ENCODE measurements at places on chromosomes 1 and 21.
A peak's percentile ranks its signal among the peaks of the same experiment; 100 is the strongest.

DNA sequence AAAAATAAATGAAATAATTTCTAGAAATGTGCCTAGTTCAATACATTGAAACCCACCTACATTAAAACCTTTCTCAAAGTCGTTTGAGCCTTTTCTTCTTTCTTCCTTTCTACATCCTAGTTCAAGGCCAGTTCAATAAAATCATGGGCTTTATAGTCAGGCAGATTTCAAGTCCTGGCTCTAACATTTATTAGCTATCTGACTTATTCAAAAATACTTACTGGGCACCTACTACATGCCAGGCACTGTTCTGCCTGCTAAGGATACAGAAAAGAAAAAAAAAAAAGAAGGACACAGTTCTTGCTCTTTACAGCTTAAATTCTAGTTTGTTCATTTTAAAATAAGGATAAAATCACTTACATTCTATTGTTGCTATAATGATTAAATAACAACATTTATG is 134.2 kb upstream of the FGGY start:
- no peak for DNase-seq

GRCh38 chr1:232690285-232690935 is 60.5 kb upstream of the SIPA1L2 start:
- DNase-seq: no peak

GRCh38 chr1:4214826-4215225 is 314.8 kb upstream of the C1orf174 start:
- no peak for DNase-seq

DNA sequence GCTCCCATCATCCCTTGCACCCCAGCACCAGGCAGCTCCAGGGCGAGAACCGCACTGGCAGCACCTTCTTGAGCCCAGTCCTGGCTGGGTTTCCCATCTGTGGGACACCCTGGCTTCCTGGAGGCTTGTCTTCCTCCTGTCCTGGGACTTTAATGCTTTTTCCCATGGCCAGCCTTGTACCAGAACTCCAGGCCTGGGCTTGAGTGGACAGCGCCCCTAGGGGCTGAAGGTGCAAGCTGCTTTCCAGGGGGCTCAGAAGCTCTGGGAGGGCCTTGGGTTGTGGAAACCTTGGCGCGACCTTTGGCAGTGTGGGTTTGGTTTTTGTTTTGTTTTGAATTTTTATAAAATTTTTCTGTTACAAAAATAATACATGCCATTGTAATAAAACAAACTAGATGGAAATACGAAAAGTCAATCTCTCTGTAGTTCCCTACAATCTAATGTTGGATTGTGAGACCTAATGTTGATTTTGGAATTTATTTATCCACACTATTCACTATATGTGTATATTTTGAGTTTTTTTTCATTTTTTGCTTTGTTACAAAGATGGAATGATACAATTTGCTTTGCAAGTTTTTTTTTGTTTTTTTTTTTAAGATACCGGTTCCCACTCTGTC is 33.8 kb upstream of the RPL11 start:
- DNase-seq: peak; percentile 69

DNA sequence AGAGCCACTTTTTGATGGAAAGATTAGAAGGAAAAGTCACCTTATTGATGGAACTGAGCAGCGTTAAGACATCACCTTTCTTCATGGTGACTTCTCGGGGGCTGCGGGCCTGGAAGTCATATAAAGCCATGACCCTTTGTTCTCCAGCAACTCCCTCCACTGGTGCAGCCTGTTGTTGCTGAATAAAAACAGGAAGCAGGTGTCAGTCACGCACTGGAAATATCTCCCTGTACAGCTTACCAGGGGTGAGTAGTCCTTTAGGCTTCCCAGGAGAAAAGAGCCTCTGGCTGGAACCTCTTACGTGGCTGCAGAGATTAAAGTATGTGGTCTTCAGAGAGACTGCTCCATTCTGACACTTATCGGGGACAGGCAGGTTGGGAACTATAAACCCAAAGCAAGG is 31.9 kb downstream of the SPTA1 start:
- no peak for DNase-seq

DNA sequence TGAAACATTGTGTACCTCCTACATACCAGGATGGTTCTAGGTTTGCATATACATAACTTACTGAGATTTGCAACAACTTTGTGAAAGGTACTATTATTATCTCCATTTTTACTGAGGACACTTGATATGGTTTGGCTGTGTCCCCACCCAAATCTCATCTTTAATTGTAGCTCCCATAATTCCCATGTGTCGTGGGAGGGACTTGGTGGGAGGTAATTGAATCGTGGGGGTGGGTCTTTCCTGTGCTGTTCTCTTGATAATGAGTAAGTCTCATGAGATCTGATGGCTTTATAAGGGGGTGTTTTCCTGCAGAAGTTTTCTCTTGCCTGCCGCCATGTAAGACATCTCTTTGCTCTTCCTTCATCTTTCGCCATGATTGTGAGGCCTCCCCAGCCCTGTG is 40.1 kb downstream of the IGSF21 start:
- DNase-seq: no peak

- DNase-seq: no peak
Measured at GRCh38 chr1:205525495-205526285, 21.2 kb downstream of the CDK18 start.

DNA sequence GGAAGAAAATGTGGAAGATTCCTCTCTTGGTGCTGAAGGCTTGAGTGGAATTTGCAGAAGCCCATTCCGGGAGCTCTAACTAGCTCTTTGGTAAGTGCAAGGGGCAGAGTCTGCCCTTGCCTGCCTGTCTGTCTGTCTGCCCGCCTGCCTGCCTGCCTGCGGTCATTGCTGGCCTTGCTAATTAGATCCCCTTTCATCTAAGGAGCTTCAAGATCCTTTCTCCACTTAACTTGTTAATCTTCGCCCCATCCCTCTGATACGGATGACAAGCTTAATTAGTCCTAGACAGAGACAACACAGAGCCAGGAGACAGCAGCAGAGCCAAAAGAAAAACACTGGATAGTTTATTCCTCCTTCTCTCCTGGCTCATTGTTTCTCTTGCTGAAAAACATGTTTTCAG is 80.2 kb upstream of the GADD45A start:
- DNase-seq: no peak

- DNase-seq: no peak
Measured at GRCh38 chr1:201456499-201457309, 12.3 kb downstream of the PHLDA3 start.

- DNase-seq: no peak
Measured at GRCh38 chr1:20167126-20167525, 18.8 kb upstream of the UBXN10 start.

- no peak for DNase-seq
Measured at GRCh38 chr1:36573445-36573844, 90.7 kb upstream of the CSF3R start.

GRCh38 chr1:2474933-2475371 is 1.1 kb upstream of the PLCH2 start:
- no peak for DNase-seq

- DNase-seq: no peak
Measured at GRCh38 chr1:37047542-37047941, 13.2 kb upstream of the GRIK3 start.

DNA sequence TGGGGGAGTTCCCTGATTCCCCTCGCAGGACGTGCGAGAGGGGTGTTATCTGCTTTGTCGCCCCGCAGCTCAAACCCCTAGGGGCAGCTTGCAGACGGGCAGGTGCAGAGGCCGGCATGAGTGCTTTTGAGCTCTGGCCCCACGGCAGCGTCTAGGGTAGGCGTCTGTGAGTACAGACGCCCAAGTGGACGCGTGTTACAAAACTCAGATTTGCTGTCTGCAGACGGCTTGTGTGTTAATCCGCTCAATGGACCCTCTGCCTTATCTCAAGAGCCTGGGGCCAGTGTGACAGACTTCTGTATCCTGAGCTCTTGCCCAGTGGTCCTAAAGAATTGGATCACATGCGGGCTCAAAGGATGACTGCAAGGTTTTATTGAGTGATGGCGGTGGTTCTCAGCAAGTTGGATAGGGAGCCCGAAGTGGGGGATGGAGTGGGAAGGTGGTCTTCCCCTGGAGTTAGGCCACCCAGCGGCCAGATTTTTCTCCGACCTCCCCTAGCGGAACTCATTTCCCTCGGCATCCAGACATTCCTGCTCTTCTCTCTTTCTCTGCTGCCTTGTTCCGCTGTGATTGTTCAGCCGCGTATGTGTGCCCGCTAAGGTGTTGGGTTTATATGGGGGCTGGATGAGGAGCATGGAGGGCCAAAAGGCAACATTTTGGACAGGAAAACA is 9.4 kb downstream of the CFHR4 start:
- no peak for DNase-seq

GRCh38 chr1:46605232-46605631 is 1.2 kb upstream of the MKNK1 start:
- no peak for DNase-seq

DNA sequence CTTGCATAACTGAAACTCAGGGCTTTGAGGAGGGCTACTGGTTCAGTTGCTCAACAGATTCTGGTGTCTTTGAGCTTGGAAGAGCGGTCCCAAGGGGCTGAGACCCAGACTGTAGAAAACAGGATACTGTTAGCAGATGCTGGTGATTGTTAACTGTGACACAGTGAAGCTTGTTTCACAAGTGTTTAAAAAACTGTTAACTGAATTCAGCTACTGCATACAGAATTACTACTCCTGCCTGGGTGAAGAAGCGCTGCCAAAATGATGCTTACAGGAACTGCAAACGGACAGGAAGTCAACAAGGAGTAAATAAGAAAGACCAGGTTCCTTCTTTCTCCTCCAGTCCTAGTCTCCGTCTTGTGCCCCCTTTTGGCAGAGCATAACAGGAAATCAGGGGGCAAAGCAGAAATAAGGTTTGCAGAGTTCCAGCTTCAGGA is 195.3 kb upstream of the USP25 start:
- DNase-seq: no peak

- DNase-seq: no peak
Measured at GRCh38 chr1:67347688-67348472, 40.2 kb downstream of the IL12RB2 start.

DNA sequence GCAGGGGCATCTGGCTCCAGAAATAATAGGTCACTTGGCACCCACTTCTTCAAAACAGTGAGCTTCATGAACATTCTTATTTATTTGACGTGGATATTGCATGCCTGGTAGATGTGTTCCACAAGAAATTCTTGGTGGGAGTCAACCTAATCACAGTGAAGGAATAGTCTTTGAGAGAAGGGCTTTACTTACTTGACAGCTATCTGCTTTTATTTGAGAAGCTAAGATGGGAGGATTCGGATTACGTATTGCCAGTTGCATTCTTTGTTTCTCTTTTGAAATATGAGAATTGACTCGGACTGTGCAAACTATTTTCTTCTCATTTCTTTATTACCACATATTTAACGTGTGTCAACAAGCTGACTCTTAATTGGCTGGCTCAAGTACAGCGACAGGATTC is 117.2 kb downstream of the FASLG start:
- no peak for DNase-seq

DNA sequence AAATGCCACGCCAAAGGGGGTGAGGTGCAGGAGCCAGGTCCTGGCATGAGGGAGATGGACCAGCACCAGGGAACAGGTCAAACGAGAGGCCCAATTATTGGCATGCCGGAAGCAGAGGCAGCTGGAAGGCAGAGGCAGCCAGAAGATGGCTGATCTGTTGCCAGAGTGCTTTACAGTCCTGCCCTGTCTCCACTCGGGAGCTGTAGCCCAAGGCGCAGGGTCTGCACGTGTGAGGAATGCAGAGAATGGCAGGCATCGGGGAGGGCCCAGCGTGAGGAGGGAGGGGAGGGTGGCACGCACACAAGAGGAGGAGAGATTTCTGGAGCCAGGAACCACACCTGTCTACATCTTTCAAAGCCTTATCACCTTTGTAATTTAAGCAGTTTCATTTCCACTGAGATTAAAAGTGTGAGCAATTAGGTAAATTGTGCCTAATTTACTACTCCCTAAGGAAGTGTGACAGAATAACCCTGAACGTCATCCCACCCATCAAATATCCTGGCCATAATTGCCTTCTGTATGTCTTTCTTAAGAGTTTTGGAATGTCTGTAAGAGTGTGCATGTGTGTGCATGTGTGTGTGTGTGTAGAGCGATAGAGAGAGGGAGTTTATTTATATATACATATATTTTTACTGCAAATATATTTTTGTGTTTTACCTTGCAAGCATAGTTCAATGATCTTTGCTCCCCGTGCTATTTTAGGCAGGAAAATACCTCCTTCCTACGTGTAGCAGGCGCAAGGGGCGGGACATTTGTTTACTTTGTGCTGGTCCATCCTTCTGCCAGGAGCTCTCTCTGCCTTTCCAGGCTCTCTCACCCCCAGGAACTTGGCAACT is 125.5 kb upstream of the SERBP1 start:
- DNase-seq: no peak

GRCh38 chr1:93716941-93717368 is 35.3 kb upstream of the BCAR3 start:
- no peak for DNase-seq

DNA sequence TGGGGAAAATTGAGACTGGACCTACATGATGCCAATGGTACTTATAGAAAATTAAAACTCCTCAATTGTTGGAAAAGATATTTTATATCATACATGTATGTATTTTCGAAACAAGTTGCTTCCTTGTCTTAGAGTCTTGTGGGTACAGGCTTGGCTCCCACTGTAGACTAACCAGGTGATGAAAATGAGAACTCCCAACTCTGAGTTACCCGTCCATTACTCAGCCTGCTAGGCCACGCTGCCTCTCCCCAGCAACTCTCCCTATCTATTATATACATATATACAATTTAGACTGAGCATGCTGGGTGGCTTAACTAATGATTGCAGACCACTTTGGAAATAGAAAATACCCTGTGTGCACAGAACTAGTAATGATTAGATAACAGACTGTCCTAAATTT is 628.7 kb downstream of the LMO4 start:
- DNase-seq: no peak

GRCh38 chr1:162383516-162383915 is 2.0 kb downstream of the C1orf226 start:
- no peak for DNase-seq

DNA sequence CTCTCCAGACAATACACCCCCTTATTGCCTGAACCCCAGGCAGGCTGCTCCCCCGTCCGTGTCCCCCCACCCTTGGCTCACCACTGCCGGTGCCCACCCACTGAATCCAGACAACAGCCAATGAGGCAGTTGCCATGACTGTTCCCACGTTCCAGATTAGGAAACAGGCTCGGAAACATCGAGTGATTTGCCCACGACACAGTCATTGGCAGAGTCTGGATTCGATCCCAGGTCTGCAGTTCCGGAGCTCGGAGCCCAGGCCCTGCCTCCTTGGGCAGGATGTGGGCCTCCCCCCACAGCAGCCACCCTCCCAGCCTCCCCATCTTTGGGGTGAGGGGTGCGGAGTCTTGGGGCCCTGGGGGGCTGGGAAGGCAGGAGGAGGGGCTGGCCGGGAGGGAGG is 20.3 kb upstream of the CLSTN1 start:
- no peak for DNase-seq

DNA sequence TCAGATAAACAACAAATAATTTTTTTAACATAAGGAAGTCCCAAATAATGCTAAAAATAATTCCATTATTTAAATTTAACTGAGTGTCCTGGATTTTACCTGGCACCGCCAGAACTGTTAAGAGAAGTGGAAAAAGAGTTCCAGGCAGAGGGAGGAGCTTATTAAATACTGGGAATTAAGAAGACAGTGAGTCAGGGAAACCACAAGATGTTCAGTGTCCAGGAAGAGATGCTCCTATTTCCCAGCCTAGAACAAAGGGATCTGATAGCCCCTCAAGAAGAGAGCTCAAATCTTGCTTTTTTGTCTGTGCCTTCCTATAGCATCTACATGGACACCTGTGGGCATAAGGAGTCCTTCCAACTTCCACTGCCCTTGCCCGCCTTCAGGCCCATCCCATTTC is 85.9 kb downstream of the PGM1 start:
- DNase-seq: no peak
